ENCODE measurements at places on chromosomes 13 and 19.

DNA sequence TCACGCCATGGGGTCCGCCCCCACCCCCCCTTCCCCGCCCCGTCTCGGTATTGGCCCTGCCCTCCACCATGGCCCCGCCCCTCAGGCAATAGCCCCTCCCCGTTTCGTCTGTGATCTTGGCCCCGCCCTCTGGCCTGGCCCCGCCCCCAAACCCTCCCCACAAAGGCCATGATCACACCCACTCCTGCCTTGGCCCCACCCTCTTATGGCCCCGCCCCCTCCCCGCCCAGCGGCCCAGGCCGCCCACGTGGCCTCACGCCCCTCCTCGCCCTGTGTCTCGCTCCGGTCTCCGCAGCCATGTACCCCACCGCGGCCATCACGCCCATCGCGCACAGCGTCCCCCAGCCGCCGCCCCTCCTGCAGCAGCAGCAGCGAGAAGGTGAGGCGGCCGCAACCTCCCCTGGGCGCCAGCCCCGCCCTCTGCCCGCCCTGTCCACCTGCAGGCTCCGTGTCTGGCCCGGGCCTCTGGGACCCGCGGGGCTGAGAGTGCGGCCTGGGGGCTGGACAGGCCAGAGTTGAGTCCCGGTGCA is 61.3 kb downstream of the CELF5 start:
- DNase-seq, result peak; percentile 32

GRCh38 chr13:52599037-52599847 is 43.0 kb upstream of the HNRNPA1L2 start:
- peak; percentile 58 for DNase-seq

DNA sequence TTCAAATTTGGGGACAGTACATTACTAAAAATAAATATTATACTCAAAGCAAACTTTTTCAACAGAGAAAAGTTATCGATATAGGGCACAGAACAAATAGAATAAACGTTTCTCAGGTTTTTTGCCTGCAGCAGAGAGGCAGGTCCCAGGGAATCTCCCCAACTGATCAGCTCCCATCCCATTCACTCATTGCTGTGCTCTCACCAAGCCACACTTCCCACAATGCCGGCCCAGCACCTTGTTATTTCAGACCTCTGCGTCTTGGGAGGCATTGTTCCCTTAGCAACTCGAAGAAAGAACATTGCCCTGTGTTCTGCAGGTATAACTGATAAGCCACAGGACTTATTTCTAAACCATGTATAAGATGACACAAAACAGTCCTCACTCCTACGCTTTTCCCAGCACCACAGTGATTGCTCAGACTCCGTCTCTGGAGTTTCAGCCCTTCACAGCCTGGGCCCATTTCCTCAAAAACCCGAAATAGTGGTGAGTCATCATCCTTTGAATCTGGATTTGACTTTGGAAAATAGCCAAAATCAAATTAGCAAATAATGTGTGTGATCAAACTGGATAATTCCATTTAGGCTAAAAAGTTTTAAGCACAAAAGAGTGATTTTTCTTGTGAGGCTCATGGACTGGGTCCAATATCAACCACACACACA is 100.4 kb downstream of the DCLK1 start:
- DNase-seq, result peak; percentile 37

GRCh38 chr13:95391362-95391761 is 90.1 kb upstream of the ABCC4 start:
- no peak for DNase-seq

DNA sequence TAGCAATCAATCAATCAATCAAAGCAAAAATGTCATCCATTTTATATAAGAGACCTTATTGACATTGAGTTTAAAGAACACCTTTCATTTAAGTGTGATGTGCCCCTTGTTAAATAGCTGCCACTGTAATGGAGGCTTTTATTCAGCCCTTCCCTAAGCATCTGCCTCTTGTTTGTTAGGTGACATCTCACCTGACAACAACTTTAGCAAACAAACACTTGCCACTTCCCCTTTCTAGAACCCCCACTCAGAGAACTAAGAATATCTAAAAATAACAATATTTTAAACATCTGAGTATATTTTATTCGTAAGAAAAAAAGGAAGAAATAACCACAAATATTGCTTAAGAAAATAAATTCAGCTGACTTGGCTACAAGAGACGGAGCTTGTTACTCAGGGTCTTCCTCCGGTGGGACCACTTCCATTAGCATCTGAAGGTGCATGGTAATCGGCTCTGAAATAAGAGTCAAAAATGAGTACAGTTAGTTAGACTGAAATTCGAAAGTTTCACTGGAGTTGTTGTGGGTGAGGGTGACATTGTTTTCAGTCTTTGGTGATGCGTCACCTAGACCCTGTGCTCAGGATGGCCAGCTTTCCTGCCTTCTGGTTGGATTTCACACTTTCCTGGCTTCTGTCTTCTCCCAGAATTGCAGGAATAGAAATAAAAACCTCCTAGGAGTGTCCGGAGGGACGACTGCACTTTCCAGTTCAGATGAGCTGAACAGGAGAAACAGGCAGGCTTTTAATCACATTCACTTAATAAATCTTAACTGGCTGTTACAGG is 39.1 kb downstream of the SLC7A9 start:
- no peak for DNase-seq

DNA sequence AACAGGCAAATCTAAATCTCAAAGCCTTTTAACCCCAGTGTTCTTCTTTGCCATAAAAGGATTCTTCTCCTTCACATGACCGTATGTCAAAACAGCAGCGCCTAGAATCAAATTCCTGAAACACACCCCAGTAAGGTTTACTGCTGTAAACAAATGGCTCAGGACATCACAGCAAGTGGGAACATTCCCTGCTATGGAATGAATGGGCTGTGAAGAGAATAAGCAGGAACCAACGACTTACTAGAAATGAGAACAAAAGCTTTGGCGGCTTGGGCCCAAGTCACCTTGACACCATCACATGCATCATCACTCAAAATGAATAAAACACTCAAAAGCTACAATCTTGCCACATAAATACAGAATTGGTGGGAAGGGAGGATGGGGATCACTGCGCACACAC is 80.4 kb upstream of the SPATA13 start:
- DNase-seq, result no peak

Measured in spinal cord (tissue), 10 donors.